Stimulated activated CD4-positive, alpha-beta T cell treated with anti-CD3 and anti-CD28 coated beads, Interleukin-2, amount 100 ng/mL, for 24 hours (primary cell): ENCODE measurements at places on chromosomes 16 and 17.
A peak's percentile ranks its signal among the peaks of the same experiment; 100 is the strongest.

DNA sequence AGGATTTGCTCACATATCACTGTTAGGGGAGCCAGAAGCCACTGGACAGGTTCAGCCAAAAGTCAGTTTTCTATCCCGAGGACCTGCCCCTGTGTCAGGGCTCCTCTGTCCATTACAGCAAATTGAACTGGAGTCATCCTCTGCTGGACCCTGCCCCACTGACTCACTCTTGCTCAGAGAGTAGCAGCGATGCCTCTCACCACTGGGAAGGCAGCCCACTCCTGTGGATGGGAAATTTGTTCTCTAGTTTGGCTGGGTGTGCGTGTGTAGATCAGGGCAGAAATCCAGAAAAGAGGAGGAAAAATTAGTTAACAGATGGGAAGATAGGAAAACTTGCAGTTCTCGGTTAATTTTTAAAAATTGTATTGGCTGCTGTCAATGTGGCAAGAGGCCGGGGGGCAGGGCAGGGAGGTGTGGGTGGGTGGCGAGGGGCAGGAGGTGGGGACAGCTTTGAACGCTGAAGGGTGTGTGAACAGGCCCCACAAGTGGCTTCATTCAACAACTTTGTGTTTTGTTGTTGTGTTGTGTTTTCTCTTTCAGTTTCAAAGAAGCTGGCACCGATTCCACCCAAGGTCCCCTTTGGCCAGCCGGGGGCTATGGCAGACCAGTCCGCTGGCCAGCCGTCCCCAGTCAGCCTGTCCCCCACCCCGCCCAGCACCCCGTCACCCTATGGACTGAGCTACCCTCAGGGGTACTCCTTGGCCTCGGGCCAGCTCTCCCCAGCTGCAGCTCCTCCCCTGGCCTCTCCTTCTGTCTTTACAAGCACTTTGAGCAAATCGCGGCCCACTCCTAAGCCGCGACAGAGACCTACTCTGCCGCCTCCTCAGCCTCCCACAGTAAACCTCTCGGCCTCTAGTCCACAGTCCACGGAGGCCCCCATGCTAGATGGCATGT, 33.6 kb downstream of the ELAC2 start:
- no peak for DNase-seq

DNA sequence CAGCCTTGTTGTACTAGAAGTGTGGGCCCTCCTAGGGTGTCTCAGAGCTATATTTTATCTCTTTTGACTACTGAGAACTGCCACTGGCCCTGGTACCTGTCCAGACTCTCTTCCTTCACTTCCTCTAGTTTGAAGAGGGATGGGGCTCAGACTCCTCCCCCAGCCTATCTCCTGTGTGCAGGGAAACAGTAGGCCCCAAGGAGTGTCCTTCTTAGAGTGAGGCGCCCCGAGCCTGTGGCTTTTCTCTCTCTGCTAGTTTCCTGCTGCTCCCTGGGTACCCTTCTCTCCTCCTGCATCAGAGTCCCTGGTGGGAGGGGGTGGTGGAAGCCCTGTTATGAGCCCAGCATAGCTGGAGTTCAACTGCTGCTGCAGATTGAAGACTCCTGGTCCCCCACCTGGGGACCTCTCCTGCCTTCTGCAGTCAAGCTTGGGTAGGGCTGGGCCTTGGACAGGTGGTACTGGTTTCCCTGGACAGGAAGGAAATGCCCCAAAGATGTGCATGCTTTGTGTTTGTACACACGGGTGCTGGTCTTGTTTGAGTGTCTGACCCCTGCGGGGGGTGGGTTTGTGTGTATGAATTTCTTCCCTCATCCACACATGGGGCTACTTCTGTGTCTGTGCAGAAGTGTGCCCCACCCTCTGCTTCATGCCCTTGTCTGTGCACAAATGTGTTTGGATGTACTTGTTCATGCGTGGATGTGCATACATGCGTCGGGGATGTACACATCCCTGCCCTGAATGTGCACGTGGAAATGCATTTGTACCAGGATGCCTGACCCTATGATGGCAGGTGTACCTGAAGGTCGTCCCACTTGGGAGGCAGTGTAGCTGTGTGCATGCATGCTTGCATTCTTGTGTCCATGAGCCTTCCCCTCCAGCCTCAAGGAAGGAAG, 6.9 kb downstream of the RARA start:
- no peak for DNase-seq

GRCh38 chr17:46984892-46985291, 5.8 kb upstream of the RPRML start:
- no peak for DNase-seq

DNA sequence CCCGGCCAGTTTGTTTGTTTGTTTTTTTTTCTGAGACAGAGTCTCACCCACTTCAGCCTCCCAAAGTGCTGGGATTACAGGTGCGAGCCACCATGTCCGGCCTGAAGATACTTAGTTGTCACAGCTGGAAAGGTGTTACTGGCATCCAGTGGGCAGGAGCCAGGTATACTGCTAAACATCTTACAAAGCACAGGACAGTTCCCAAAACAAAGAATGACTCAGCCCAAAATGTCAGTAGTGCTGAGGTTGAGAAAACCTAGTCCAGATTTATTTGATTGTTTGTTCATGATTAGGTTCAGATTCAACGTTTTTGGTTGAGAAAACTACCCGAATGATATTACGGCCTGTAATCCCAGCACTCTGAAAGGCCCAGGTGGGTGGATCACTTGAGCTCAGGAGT, 18.6 kb upstream of the RABEP1 start:
- no peak for DNase-seq

GRCh38 chr17:36942019-36942599, 4.8 kb downstream of the LHX1 start:
- DNase-seq = no peak

- no peak for DNase-seq
Measured at GRCh38 chr17:80485846-80486245, 9.4 kb upstream of the NPTX1 start.

- DNase-seq = peak; percentile 40
Measured at GRCh38 chr16:4081521-4082021, 34.7 kb downstream of the ADCY9 start.

DNA sequence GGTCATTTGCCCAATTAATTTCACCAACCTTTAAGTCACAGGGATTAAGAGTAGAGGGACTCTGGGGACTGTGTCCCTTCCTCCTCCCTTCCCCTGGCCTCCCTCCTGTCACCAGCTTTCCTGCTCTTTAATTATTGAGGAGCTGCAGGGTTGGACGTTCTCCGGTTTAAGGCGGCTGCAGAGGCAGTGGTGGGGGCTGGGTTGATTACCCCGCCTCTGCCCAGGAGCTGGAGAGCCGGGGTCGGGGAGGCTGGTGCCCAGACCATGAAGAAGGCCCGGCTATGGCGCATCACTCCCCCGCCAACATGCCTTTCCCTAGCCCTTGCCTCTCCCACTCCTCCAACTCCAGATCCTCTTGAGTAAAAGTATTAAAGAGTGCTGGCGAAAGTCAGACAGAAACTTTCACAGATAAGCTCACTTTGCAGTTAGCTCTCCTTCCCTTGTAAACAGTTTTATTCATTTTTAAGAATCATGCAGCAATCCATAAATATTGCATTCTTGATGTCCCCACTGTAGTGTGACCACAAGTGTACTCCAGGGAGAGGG, 1.1 kb upstream of the FOXJ1 start:
- no peak for DNase-seq

GRCh38 chr17:79515110-79515509, 95.7 kb downstream of the RBFOX3 start:
- no peak for DNase-seq

DNA sequence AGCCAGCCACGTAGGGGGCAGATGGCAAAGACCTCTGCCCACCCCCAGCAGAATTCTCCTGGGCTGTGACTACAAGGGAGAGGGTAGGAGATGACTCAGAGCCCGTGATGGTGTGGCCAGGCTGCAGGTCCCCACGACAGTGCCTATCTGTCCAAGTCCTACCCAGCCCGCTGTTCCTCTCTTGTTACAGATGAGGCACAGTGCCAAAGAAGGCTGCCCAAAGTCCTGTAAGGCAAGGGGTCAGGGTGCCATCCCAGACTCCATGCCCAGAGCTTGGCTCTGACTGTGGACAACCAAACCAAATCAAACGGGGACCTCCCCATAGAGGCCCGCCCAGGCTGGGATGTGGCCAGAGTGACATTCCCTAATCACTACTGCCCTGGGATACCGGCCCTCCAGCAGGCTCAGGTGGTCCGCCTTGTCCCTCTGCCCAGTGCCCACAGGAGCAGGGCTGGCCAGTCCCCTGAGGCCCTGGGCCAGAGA, 12.6 kb upstream of the BCAR1 start:
- DNase-seq = no peak

GRCh38 chr17:30550512-30551273, 73.5 kb downstream of the GOSR1 start:
- no peak for DNase-seq

- no peak for DNase-seq
Measured at GRCh38 chr16:21563676-21564075, 35.7 kb upstream of the METTL9 start.

GRCh38 chr16:67481561-67482232, 740 bp upstream of the ATP6V0D1 start:
- peak; percentile 50 for DNase-seq

GRCh38 chr17:69516911-69517310, 102.4 kb downstream of the MAP2K6 start:
- DNase-seq = no peak

DNA sequence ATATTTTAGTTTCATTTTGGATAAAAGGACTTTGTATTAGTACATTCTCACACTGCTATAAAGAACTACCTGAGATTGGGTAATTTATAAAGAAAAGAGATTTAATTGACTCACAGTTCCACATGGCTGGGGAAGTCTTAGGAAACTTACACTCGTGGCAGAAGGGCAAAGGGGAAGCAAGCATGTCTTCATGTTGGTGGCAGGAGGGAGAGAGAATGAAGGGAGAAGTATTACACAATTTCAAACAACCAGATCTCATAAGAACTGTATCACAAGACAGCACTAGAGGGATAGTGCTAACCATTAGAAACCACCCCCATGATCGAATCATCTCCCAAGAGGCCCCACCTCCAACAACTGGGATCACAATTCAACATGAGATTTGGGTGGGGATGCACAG, 142.9 kb downstream of the USP31 start:
- no peak for DNase-seq

- DNase-seq = no peak
Measured at GRCh38 chr16:77581706-77582105, 140.6 kb upstream of the NUDT7 start.

DNA sequence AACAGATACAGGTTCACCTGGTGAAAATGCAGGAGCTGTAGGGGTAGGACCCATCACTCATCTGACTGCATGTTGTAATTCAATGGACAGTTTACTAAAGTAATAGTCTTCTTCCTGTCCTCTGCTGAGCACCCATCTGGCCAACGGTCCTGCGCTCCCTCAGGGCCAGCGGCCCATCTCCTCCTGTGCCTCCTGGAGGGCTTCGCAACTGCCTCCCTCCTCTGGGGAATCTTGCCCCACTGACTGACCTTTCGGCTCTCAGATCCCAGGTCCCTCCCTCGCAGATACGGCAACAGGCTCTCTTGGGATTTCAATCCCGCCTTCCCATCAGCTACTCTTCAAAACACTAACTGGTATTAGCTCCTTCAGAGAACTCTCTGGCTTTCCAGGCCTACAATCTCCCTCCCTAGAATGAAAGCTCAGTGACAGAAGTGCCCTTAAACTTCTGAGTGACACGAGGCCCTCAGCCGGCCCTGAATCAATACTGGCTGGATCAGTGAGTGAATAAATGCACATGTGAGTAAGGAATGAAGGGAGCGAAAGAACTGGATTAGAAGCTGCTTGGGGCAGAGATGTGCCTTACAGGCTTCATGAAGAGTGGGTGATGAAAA, 1.3 kb downstream of the PEMT start:
- no peak for DNase-seq

DNA sequence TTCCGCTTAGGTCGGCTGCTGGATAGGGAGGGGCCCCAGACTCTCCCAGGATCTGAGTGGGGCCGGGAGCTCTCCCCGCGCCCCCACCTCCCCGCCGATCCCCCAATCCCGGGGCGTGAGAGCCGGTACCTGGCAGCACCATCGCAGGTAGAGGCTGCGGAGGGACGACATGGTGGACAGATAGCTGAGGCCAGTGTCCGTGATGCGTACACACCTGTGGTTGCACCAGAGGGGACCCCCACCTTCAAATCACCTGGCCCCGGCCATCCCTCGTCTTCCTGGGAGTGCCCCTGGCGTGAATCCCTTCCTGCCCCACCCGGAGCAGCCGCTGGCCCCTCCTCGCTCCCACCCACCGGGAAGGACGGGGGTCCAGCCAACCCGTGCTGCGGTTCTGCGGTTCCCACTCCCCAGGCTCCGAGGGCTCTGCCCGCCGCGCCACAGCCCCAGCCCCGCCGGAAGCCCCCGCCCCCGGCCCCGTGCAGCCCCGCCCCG, 4.7 kb upstream of the WDR24 start:
- no peak for DNase-seq

DNA sequence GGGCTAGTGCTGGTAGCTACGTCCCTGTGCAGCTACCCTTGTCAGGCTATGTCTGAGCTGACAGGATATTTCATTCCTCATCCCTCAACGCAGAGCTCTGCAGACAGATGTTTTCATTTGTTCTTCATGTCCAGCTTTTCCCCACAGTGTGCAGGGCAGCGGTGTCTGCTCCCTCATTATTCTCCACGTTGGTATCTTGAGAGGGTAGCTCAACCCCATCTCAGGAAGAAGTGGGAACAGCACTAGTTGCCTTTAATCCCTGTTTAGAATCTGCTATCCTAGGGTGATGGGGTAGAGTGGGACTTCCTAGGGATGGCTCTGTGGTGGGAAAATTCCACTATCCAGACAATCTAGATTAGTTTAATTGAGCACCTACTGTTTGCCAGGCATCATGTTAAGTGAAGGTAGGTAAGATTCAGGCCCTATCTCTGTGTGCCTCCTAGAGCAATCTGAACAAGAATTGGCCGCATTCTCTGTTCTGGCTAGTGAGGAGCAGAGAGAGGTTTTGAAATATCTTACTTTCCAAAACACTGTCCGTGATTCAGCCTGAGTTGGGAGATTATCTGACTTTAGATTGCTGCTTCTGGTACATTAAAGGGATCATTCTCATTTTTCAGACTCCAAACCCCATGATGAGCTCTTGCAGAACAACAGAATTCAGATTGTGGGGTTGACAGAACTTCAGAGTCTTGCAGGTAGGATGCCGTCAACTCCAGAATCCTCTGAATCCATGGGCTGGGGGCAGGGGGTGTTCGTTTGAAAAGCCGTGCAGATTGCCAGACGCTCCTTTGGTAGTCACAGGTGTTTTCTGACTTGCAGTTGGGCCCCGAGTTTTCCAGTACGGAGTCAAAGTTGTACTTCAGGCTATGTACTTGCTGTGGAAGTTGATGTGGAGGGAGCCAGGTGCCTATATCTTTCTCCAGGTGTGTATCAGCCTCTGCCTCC, 963 bp downstream of the ALG1 start:
- DNase-seq = no peak

DNA sequence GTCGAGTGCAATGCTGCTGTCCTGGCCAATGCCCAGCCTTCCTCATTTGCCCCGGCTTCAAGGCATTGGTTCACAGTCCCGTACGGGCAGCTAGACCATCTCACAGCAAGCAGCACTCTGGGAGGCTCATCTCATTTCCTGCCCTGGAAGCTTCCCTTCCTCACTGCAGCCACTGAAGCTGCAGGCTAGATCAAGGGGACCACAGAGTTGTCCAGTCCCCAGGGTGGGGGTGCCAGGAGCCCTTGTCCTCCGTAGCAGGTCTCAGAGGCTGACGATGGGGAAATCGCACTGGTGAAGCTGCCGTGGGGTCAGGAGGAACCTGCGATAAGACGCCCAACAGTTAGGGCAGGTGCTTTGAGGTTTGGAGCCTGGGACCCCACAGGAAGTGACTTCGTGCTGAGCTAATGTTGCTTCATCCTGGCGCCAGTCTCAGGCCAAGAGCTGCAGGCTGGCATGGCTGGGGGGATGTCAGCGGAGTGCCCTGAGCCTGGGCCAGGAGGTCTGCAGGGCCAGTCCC, at the start of gene SPNS3:
Gene SPNS3 (plus strand): TSS at position 426 of the 517 bp plus-strand sequence. CDS start 28 bp downstream, at position 454.
- peak; percentile 25 for DNase-seq
